ENCODE measurements at places on chromosomes 16 and 17.

DNA sequence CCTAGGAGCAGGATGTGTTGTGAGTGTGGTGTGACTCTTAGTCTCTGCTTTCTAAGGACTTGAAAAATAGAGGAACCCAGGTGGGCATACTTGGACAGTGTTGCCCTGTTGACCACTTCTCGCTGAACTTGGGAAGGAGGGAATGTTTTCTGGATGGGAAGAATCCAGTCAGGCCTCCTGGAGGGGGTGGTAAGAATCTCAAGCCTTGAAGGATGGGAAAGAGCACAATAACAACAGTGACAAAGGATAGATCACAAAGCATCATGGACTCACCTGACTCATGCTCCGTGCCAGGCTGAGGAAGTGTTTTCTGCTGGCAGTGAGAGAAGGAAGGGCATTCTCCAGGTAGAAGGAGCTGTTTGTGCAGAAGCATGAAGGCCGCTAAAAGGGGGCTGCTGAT, 8.4 kb downstream of the KAT8 start:
- no peak for DNase-seq

DNA sequence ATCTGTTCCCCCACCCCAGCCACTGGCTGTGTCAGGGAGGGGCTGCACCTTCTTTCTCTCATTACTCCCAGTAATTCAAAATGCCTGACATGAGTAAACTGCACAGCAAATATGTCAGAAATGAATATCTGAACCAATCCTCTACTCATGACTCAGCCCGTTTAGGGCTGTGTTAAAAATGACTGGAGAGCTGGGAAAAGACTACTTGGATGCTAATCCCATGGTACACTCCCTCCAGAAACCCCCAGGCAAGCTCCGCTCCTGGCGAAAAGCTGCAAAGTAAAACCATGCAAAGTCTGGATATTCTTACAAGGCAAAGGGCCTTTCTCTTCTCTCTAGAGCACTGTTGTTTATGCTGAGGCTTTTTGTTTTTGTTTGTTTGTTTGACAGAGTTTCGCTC, 448.1 kb upstream of the DYNLRB2 start:
- DNase-seq: no peak

- DNase-seq: no peak
Measured at GRCh38 chr17:54933921-54934320, 33.3 kb downstream of the TOM1L1 start.

DNA sequence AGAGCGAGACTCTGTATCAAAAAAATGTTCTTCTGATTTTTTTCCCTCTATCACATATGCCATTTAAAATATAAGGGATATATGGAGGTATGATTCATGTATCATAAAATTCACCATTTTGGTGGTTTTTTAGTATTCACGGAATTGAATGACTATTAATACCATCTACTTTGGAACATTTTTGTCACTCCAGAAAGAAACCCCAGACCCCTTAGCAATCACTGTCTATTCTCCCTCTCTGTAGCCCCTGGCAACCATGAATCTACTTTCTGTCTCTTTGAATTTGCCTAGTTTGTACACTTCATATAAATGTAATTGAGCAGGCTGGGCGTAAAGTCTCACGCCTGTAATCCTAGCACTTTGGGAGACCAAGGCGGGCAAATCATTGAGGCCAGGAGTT, 75.9 kb downstream of the PRKCA start:
- DNase-seq: no peak

GRCh38 chr17:7673239-7673638, 14.1 kb downstream of the TP53 start:
- DNase-seq: no peak

- DNase-seq: no peak
Measured at GRCh38 chr17:38908676-38909181, 16.7 kb upstream of the LASP1NB start.

DNA sequence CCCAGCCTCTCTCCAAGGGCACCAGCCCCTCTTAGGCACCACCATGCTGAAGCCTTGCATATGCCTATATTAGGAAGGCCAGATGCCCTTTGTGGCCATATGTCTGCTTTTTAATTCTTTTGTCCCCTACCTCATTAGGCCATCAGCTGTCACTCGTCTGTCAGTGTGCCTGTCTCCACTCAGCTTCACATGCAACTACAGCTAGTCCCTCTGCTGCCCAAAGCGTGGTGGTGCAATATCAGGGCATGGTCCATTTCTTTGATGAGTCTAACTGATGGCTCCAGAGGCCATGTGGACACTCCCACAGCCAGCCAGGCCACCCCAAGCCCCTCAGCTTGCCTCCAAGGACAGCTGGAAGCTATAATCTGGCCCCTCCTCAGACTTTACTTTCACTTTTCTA, 36.3 kb downstream of the MYO18A start:
- DNase-seq: peak; percentile 100

GRCh38 chr17:41937970-41938954, 7.8 kb downstream of the ODAD4 start:
- DNase-seq: peak; percentile 6

DNA sequence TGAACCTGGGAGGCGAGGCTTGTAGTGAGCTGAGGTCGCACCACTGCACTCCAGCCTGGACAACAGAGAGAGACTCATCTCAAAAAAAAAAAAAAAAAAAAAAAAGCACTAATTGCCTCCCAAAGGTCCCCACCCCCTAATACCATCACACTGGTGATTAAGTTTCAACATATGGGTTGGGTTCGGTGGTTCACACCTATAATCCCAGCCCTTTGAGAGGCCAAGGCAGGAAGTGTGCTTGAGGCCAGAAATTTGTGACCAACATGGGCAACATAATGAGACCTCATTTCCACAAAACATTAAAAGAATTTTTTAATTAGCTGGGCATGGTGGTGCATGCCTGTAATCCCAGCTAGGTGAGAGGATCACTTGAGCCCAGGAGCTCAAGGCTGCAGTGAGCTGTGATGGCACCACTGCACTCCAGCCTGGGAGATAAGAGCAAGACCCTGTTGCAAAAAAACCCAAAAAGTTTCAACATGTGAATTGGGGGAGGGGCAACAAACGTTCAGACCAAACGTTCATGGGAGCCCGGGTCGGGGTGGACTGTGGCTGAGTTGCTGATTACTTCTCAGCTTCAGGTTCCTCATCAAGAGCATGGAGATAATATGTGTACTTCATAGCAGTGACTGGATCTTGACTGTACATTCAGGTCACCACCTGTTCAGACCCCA, 62.1 kb upstream of the NOL11 start:
- no peak for DNase-seq

GRCh38 chr16:21598701-21599121, 666 bp upstream of the METTL9 start:
- no peak for DNase-seq

GRCh38 chr16:56303066-56303715, 111.9 kb downstream of the GNAO1 start:
- DNase-seq: no peak

DNA sequence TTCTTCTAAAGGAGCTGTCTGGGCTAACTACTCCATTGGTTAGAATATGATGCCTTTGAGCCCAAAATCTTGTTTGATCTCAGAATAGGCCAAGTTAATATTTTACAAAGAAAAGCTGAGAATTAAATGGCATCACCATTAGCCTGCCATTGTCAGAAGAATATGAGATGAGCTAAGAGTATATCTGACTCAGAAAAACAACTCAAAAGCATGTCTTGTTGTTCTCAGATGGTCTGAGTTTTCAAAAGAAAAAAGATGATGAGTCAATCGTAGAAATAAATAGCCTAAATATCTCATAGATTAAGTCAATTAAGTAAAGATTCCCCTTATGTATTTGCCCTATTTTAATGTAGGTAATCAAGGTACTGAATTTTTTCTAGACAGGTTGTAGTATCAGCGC, 197.1 kb upstream of the TBX2 start:
- no peak for DNase-seq

- no peak for DNase-seq
Measured at GRCh38 chr17:4446326-4447071, 12.8 kb downstream of the SPNS3 start.

- no peak for DNase-seq
Measured at GRCh38 chr17:418421-418751, 65.8 kb upstream of the RPH3AL start.

DNA sequence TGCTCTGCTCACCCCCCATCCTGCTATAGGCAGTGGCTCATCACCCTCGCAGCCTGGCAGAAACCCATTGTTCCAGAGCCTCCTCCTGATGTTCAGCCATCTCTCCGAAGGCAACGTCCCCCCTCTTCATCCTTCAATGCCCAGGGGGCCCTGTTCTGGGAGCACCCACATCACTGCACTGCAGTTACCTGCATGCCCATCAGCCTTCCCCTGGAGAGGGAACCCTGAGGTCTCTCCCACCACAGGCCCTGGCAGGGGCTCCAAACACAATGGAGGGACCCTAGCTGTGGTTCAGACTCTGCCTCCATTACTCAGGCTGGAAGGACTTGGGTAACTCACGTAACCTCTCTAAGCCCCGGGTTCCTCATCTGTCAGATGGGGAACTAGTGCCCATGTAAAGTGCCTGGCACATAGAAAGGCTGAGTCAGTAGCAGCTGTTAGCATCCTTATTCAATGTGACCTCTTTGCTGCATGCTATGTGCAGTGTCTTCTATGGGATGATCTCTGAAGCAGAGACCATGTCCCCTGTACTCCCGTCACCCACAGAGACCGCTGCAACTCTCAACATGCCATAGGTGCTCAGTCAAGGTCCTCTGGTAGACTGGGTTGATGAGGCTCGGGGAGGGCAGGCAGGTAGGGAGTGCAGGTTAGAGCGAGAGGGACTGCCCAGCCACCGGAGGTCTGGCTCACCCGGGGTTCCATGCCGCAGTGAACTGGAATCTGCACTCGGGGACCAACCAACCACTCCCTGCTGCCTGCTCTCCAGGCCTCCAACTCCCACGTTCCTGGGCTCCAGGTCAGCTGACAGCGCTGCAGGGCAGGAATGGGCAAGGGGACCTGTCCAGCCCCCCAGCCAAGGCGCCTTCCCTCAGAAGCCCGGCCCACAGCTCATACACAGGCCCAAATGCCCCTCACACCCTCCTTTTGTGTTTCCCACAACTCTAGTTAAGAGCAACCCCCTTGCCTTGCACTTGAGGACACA, 233.2 kb downstream of the ZNF423 start:
- DNase-seq: no peak

DNA sequence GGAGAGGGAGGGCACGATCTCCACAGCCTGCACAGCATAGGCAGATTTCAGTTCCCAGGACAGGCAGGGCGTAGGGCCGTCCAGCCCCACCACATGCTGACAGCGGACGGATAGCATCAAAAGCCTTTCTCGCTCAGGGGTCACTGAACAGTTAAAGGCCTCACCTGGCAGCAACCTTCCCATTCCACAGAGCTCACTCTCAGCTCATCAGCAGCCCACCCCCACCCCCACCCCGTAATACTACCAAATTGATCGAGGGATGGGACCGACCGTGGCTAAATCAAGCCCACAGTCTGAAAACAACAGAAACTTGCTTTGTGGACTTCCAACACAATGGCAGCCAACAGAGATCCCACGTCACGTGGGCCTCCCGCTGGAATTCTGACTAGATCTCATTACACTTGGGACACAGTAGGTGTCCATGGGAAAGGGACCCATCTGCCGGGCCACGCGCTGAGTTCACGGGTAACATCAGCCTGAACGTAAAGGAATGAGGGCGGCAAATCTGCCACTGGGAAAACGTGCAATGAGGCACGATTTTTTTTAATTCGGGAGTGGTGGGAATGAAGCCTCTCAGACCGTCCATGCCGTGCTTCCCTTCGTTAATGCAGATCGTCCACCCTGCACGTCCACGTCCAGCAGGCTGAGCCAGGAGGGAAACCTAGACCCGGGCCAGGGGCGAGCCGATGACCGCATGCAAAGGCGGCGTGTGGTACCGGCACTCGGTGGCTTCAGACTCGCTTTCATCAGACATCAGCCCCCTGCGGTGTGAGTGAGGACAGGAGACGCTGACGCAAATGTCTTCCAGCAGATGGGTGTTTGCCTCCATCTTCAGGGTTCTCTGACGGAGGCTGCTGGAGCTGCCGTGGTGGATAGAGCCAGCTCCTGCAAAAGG, 92.1 kb downstream of the TBC1D16 start:
- no peak for DNase-seq

- DNase-seq: no peak
Measured at GRCh38 chr17:17067257-17067656, 25.0 kb downstream of the MPRIP start.

GRCh38 chr16:29743827-29744531, 1.8 kb downstream of the C16orf54 start:
- DNase-seq: no peak

DNA sequence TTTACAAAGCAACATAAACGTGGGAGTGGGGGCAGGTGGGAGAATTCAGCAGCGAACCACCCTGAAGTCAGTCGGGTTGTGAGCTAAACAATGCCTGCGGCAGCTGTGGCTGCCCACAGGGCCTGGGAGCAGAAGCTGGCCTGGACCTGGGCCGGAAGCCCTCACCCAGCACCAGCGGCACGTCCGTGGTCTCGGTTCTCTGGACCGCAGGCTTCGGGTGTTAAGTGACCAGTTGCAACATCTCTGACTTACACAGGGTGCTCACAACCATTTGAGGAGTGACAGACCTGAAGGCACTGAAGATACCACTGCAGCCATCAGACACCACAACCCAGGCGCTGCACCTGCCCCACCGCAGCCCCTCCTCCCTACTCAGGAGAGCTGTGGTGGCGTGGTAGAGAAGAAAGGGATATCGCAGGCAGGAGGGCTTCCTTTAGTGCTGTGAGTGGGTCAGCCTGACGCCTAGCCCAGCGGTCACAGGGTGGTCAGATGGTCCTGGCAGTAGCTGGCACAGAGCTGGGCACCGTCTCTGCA, 33.8 kb downstream of the CBFA2T3 start:
- DNase-seq: no peak

GRCh38 chr17:19542247-19542646, 8.6 kb downstream of the SLC47A1 start:
- no peak for DNase-seq

DNA sequence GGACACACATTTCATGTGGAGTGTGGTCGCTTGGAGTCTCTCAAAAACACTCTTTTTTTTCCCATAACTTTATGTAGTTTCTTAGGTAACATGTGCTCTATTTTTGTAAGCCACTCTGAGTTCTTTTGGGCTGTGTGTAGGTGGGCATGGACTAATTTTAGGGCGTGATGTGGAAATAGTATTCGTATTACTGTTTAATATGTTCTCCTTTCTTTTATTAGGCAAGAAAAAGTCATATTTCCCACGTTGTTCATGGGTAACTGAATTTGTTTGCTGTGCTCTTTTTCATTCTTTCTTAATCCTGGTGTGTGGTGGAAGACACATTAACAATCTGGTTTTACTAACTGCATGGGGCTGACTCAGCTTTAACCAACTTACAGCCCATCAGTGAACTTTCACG, 27.4 kb downstream of the NDEL1 start:
- DNase-seq: no peak

GRCh38 chr16:27344721-27345120, 30.9 kb downstream of the IL4R start:
- DNase-seq: no peak

- DNase-seq: peak; percentile 23
Measured at GRCh38 chr17:68924793-68925720, 30.1 kb downstream of the ABCA8 start.

- no peak for DNase-seq
Measured at GRCh38 chr17:19644493-19645210, 3.9 kb upstream of the ALDH3A2 start.

GRCh38 chr16:80065541-80065940, 465.0 kb upstream of the MAF start:
- DNase-seq: no peak

All from NCI-H524 (cell line).